Anterior cingulate cortex (tissue), 58 donors: ENCODE measurements at places on chromosomes 5 and 9.

DNA sequence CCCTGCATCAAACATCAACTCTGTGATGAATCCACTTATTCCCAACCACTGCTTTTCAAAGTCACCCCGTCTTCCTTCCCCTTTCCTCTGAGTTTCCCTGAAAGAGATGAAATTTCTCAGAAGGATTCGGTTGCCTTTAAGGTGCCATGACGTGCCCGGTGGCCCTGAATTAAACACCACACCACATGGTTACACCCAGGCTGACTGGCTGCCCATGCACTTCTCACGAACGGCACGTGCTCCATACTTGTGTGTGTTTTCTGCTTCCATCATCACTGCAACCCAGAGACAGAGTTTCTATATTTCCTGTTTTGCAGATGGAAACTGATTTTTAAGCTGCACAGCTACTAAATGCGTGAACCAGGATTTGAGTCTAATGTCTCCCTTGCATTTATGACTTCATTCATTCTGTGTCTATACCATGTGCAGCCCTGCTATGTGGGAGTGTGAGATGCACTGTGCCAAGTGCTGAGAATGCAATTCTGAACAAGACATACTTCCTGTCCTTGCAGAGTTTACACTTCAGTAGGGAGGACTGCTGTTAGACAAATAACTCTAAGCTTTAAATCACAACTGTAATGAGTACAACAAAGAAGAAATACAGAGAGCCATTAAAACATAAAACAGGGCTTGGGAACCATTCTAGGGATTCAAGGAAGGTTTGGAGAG, 162.9 kb downstream of the NXNL2 start:
- DNase-seq, result no peak

- no peak for DNase-seq
Observed at GRCh38 chr9:91374939-91375338, 13.2 kb upstream of the AUH start.

DNA sequence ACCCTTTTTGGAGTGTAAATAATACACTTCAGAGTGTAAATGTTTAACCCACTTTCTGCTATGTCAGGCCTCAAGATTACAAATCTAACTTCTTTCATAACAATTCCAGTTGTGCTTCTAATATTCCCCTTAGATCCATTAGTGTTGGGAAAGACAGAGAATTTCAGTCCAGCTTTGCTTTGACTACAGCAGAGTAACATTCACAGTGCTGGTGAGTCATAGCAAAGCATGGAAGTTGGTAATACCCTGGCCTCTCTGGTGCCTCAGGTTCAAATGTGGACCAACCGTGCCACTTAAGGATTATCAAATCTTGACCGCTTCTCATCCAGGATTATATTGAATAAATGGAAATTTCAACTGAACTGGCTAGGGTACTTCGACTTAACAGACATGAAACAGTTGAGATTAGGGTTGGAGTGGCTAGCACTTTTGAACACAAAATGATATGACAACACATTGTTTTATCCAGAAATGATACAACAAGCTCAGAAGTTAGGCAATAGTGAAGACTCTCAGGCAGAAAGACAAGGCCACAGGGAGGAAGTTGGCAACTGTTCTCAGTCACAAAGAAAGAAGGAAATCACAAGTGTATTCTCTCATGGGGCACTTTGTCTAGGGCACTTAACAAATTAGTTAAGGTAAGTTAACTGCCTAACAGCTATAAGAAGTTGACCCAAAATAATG, 24.4 kb upstream of the RASA1 start:
- DNase-seq, result no peak

GRCh38 chr9:120385606-120386389, 194.2 kb downstream of the CDK5RAP2 start:
- no peak for DNase-seq

GRCh38 chr9:123355761-123356431, at the start of gene CRB2:
Gene CRB2, plus strand, starts transcription at chr9:123356197. Its CDS starts 64 bp downstream, at chr9:123356261.
- no peak for DNase-seq

DNA sequence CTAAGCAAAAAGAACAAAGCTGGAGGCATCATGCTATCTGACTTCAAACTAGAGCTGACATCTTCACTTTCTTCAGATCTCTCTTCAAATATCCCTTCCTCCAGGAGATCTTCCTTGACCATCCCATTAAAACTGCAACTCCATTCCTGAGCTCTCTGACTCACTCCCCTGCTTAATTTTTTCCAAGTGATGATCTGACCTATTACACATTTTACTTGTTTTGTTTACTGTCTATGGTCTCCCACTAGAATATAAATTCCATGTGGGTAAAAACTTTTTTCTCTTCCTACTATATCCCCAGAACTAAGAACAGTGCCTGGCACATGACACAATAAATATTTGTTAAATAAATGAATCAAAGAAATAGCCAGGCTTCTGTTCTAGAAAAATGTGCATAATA, 87.5 kb downstream of the SLIT3 start:
- DNase-seq, result no peak

DNA sequence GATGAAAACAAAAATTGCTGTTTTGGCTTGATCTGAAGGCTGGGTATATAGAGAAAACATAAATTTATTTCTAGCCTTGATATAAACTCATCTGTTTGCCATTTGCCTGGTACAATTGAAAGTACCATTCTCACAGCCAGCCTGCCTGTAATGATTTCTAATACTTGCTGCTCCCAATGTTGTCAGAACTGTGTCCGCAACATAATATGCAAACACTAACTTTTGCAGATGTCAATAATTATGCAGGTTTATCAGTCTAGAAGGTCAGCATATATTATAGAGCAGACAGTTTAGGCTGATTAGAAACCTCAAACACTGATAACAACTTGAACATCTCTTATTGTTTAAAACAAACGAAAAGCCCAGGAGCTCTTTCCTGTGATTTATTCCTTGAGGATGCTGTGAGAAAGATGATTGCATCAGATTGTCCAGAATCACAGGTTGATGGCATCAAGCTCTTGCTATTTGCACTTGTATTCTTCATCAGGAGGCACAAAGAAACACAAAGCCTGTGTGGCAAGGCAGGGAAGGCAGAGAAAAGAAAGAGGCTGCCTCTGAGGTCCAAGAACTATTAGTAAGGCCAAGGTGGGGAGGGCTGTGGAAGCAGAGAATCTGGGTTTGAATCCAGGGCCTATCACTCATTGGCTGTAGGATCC, 21.4 kb upstream of the HMHB1 start:
- no peak for DNase-seq

DNA sequence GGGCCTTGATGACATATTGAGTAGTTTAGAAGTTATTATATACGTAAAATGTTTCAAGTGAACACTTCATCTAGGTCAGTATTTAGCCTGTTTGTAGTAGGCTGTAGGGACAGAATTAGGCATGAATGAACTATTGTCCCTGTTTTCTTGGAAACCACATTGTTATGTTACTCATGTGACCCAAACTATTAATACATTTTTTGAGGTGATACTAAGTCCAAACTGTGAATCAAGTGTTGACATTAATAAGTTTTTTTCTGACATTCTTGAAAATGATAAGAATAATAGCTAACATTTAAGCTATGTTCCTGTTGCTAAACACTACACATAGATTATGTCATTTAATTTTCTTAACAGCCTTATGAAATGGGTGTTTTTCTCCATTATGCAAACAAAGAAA, 1642.7 kb upstream of the WWC1 start:
- DNase-seq, result no peak

- no peak for DNase-seq
Observed at GRCh38 chr9:71634752-71635151, 133.6 kb downstream of the CEMIP2 start.

DNA sequence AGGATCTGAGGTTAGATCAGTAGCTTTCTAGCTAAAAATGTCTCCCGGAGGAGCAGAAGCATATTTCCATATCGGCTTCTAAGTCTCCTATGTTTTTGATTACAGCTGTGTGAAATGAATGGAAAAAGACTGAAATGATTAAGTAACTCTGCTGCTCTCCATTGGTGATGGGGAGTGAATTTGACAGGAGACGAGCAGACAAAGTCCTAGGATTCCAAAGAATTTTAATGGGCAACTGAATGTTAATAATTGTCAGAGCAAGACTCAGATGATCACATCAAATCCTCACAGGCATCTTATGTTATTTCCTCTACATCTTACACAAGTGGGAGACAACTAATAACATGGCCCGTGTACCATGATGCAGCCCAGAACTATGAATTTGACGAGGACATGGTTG, 66.8 kb downstream of the LIX1 start:
- DNase-seq, result no peak

DNA sequence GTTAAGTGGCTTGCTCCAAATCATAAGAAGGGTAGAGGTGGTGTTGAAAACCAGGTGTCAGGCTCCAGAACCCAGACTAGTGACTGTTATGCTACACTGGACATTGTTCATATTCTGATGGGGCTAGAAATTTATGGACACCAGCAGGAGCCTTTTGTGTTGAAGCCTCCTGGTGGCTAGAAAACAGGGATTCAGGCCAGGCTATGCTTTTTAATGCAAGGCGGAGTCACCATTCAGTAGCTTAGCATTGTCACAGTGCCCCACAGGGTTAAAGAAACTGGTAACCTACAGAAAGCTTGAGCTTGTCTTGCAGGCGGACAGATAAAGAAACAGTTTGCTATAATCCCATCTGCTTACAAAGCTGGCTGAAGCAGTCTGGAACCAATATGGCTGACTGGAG, 23.0 kb upstream of the GOLM1 start:
- no peak for DNase-seq

GRCh38 chr9:112535301-112535700, 48.7 kb downstream of the KIAA1958 start:
- DNase-seq, result no peak

- no peak for DNase-seq
Observed at GRCh38 chr5:56677690-56678305, 137.6 kb upstream of the MAP3K1 start.

DNA sequence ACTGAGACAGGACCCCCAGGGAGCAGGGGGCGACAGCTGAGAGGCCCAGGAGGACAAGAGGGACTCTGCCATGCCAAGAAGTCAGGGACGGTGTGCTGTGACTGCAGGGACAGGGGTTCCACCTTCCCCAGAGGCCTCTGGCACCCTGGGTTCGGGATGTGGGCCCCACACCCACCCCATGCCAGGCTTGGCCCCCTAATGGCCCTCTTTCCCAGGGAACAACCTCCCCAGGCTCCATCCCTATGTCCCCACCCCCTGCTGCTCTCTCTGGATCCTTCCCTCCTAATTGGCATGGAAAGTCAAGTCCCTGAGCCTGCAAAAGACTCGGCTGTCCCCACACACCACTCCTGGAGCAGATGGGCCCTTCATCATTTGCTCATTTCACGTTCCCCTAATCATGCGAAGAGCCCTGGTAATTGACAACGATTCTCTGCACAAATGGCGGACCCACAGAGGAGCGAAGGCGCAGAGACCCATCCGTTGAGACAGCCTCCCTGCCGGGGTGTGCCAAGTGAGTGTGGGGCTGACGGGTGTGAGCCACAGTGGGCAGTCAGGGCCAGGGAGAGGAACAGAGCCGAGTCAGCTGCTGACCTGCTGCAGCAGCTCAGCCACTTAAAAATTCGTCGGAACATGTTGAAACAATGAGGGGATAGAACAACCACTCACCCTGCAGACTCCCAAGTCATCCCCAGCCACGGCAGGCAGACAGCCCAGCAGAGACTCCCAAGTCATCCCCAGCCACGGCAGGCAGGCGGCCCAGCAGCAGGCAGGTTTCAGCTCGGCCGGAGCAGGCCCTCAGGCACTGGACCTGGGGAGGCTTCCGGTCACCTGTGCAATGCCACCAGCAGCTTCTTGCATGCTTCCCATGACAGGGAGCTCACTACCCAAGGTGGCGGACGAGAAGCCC, 109.0 kb downstream of the VAV2 start:
- no peak for DNase-seq

DNA sequence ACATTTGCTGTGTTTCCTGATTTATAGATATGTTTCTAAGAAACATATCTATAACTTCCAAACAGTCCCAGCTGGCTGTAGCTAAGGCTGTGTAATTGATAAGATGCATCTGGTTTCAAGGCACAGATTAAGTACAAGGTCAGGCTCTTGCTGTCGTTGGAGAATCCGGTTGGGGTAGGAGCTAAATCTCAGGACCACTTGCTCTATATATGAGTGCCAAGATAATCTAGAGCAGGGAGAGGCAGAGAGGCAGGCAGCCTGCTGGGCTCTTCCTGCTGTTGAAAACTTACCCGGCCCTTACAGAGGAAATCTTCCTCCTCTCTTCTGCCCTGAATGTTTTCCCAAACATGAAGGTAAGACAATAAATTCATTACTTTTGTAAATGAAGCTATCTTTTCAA, at the start of gene C7:
C7 (plus strand) TSS at position 234 of the 400 bp plus-strand sequence; CDS start at position 348, 114 bp downstream.
- no peak for DNase-seq

DNA sequence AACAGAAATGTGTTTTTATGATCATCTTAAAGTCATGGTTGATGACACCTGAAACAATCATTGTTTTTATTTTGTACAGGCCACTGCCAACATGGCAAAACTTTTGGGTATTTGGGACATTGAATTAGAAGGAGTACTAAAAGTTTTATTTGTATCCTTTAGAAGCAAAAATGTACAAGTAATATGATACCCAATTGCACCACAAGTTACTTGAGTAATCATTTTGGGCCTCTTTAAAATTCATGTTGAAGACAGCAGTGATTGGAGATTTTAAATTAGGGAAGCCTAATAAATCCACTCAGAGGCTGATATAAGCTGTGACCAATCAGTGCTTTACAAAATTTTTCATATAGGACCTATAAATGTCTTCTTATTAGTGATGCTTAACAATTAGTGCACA, 212.9 kb downstream of the MARCHF11 start:
- DNase-seq, result no peak

DNA sequence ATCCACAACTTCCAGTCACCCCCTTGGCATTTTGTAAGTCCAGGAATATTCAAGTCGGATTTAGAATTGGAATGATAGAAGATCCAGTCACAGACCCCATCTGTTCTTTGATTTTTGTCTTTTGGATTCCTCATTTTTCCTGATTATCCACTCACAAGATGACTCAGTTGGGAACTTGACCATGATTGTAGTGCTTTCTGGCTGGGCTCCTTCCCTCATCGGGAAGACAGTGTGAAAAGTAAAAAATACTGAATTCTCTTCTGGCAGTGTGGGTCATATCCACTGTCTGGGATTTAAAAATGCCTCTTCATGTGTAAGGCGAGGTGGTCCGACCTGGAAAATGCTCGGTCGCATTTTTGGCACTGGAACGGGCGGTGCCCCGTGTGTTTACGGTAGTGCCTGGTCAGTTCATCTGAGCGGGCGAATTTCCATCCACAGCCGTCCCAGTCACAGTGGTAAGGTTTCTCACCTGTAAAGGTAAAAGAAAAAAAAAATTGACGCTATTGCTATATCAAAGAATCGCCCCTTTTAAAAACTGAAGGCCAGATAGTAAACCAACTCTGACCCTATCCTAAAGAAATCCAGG, 4.0 kb downstream of the KLF4 start:
- no peak for DNase-seq

- DNase-seq, result no peak
Observed at GRCh38 chr9:72477930-72478518, 43.4 kb upstream of the TMC1 start.

DNA sequence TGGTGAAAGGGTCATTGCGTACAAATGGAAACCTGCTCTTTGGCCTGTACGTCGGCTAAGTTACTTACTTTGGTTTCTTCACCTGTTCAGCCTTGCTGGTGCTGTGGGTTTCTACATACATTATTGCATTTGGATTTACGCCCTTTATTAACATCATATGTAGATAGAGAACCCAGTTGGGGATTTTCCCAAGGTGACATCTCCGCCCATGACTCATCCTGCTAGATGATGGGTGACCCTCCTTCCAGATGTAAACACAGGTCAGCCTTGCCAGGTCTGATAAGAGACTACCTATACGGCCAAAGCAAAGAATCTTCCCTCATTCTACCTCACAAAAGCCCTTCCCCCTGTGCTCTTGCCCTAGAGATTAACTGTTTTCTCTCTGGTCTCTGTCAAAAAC, 360.9 kb downstream of the KDM4C start:
- no peak for DNase-seq

GRCh38 chr9:14349447-14350348, 35.8 kb upstream of the NFIB start:
- no peak for DNase-seq
